ENCODE measurements at places on chromosomes 4 and X.

GRCh38 chrX:30659421-30659820 lies 6.2 kb downstream of the GK start:
- H3K4me3 ChIP-seq = no peak overlapping the region
- no peak for DNase-seq
- H3K27me3 ChIP-seq = no peaks in the 10 kb centered on the region
- 0 out of 2 replicates have a peak, but pooled peaks cover 3% of the 10 kb centered on the region for H3K36me3 ChIP-seq
- H3K27ac ChIP-seq = no peak overlapping the region

GRCh38 chrX:31136144-31136611 lies 64.3 kb upstream of the FTHL17 start:
- no peak for DNase-seq
- no peaks in the 10 kb centered on the region for H3K27me3 ChIP-seq
- H3K4me3 ChIP-seq = no peak overlapping the region
- peaks cover 16% of the 10 kb centered on the region for H3K4me1 ChIP-seq

GRCh38 chr4:139978692-139979091 lies 175.3 kb downstream of the MAML3 start:
- H3K27me3 ChIP-seq = no peaks in the 10 kb centered on the region
- peak overlapping the region; percentile 28 for H3K27ac ChIP-seq
- H3K4me3 ChIP-seq = no peak overlapping the region
- peak; percentile 75 for DNase-seq

DNA sequence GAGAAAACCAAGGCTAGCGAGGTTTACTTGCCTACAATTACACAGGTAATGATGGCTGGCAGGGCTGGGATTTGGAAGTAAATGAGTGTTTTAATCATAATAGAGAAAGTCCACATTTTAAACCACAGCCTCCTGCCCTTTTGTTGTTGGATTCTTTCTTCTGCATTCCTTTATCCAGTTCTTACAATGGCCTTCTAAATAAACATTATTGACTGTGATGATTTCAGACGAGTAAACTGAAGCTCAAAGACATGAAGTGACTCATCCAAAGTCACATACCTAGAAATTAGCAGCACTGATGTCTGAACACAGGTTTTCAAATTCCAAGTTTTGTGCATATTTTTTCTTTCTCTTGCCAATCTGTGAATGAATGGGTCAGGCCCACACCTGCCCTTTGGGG lies 51.2 kb upstream of the C1QTNF7 start:
- no peaks in the 10 kb centered on the region for H3K4me1 ChIP-seq
- DNase-seq = no peak
- H3K4me3 ChIP-seq = no peak overlapping the region
- H3K27ac ChIP-seq = no peak overlapping the region

- H3K4me3 ChIP-seq = no peak overlapping the region
- no peak for DNase-seq
- no peaks in the 10 kb centered on the region for H3K27me3 ChIP-seq
- H3K4me1 ChIP-seq = no peaks in the 10 kb centered on the region
Observed at GRCh38 chr4:25350561-25350960, 26.5 kb upstream of the ANAPC4 start.

DNA sequence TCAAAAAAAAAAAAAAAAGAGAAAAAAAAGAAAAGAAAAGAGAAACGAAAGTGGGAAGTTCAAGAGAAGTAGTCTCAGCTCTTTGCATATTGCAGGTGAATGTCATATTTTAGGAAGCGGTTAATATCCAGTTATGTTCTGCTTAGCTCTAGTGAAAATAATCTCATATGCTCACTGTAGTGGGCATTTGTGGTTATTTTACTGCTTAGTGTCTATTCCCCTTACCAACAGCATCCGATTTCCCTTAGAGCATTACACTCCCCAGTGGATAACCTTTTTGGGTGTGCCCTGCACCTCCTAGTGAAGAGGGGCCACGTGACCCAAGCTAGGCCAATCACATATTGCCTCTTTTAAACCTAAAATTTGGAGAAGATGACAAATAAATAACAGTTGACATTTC lies 111.2 kb upstream of the ZNF827 start:
- H3K4me3 ChIP-seq = no peak overlapping the region
- no peak overlapping the region for H3K27ac ChIP-seq
- no peaks in the 10 kb centered on the region for H3K4me1 ChIP-seq
- H3K36me3 ChIP-seq = no peaks in the 10 kb centered on the region
- no peak for DNase-seq

- no peaks in the 10 kb centered on the region for H3K27me3 ChIP-seq
- H3K4me3 ChIP-seq = no peak overlapping the region
- H3K36me3 ChIP-seq = no peaks in the 10 kb centered on the region
- no peaks in the 10 kb centered on the region for H3K4me1 ChIP-seq
Observed at GRCh38 chrX:109874548-109874947, 128.4 kb upstream of the TMEM164 start.

- no peaks in the 10 kb centered on the region for H3K36me3 ChIP-seq
- H3K27me3 ChIP-seq = no peaks in the 10 kb centered on the region
- H3K4me3 ChIP-seq = no peak overlapping the region
Observed at GRCh38 chrX:120309873-120310705, 1.2 kb downstream of the TMEM255A start.
